Renal pelvis (tissue), 12 donors: ENCODE measurements at places on chromosomes 7 and 10.

- DNase-seq = no peak
These were observed 74.8 kb downstream of the ADARB2 start for GRCh38 chr10:1662438-1663025.

DNA sequence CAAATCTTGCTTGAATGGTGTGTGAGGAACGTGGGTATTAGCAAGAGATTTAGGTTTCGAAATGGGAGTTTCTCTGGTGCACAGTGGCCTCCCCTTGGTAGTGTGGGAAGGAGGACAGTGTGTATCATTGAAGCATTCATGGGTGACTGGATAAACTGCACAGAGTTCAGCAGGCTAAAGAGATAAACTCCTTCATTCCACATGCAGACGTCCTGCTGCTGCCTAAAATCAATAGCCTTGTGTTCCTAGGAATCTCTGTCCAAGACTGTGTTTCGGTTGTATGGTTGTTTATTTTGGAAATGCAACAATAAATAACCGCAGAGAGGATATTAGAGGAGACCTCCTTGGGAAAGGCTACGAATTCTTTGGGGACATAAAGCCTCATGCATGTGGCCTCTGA, 100.9 kb upstream of the FAM171A1 start:
- peak; percentile 31 for DNase-seq

DNA sequence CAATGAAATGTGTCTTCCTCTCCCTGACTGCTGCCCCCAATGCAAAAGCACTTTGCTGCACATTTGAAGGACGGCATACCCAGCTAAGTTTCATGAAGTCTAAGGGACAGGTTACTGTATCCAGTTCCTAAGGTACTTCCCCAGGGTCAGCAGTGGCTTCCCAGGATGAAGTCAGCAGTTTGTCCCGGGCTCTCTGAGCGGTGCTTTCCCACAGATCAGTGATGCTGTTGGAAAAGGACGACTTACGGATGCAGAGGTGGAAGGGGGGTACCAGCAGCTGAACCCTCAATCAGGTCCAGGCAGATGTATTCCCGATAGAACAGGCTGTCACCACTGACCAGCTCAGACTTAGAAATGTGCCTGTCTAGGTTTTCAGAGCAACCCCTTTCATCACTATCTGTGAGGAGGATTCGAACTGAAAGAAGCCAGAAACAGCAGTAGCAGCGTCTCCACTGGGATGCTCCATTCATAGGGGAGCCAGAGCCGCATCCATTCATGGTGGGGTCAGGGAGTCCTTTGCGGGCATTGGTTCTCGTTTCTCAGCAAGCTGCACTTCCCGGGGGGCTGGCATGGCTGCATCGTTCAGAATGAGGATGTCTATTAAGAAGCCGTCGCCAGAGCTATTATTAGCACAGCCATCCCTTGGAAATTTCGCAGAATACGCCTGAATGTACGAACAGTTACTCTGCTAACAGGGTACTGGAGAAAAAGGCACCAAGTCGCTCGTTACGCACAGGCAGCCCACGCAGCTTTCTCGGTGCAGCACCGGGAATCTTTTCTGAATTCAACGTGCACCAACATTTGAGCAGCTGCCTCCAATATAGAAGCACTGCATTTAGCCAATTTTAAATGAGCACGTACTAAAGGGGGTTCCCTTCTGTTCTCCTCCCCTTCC, 303.7 kb downstream of the PRPF18 start:
- DNase-seq = no peak

DNA sequence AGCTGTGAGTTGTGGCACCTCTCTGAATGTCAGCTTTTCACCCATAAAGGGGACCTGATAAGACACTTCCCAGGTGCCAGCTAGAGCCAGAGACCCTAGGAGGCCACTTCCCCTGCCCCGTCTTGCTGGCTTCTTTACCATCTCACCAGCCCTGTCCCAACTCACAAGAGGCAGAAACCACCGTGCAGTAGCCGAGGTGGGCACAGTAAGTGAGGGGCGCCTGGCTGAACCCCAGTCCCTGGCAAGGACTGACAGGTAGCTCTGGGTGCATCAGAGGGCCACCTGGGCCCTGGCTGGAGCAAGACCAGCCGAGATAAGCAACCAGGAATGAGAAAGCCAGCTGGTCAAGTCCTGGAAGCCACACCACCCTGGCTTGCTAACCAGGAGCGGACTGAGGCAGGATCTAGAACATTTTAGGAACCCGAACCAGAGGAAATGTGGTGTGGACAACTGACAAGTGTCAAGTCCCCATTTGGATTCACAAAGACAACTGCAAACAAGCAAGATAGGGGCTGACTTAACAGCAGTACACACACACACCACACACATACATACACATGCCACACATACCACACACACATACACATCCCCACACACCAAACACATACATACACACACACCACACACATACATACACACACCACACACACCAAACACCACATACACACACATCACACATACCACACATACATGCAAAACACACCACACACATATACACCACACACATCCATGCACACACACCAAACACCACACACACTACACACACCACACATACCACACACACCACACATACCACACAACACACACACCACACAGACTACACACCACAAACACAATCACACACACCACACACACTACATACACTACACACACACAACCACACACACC, 20.8 kb downstream of the OGDHL start:
- no peak for DNase-seq

GRCh38 chr7:124881981-124882380, 47.6 kb downstream of the POT1 start:
- DNase-seq = no peak

GRCh38 chr10:118587881-118588651, 7.4 kb downstream of the PRLHR start:
- no peak for DNase-seq
